ENCODE measurements at places on chromosomes 13 and 19.

GRCh38 chr19:39355253-39355652 is 13.0 kb downstream of the SAMD4B start:
- no peak for DNase-seq

DNA sequence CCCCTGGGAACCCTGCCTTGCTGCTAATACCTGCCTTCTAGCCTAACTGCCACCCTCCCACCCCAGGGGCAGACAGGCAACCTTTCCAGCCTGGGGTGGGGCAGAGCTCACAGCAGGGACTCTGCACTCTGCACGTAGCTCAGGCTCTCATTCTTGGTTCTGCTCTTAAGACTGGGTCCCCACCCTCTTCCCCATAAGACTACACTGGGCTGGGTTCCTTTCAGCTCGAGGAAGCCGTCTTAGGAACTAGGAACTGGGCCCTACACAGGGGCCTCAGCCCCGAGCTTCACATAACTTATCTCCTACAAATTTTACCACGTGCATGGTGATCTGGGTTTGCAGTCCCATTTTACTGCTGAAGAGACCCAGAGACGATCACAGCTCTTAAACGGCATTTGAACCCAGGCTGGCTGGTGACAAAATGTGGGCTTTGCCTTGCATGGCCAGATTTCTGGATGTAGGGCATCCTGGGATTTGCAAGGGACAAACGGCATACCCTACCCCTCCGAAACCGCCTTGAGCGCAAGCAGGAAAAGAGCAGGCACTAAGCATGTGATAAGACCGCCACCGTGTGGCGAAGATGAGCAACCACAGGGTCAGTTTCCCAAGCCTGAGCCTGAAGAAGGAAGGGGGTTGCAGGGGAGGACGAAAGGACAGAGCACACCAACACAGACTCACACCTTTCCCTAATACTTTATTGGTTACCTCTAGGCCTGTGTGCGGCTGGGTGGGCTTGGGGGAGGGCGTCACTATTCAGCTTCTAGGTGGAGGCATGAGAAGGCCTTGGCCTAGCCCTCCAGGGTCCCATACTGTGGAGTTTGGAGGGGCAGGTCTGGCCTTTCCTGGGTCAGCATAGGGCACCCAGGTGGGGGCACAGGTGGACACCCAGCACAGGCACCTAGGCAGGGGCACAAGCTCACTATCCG is 5.1 kb downstream of the JUNB start:
- peak; percentile 80 for DNase-seq

DNA sequence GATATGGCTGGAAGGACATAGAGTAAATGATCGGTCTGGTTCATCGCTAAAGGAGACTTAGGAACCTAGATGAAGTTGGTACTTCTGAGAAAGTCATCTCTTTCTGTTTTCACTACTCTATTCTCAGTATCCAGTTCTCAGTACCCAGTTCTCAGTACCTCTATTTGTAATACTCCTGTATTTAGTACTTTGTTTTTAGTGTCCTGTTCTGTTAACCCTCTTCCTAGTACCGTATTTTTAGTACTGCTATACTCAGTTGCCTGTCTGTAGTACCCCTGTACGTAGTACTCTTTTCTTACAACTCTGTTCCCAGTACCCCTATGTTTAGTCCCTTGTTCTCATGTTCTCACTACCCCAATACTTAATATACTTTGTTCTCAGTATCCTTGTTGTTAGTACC is 1.2 kb downstream of the RFXAP start:
- no peak for DNase-seq

DNA sequence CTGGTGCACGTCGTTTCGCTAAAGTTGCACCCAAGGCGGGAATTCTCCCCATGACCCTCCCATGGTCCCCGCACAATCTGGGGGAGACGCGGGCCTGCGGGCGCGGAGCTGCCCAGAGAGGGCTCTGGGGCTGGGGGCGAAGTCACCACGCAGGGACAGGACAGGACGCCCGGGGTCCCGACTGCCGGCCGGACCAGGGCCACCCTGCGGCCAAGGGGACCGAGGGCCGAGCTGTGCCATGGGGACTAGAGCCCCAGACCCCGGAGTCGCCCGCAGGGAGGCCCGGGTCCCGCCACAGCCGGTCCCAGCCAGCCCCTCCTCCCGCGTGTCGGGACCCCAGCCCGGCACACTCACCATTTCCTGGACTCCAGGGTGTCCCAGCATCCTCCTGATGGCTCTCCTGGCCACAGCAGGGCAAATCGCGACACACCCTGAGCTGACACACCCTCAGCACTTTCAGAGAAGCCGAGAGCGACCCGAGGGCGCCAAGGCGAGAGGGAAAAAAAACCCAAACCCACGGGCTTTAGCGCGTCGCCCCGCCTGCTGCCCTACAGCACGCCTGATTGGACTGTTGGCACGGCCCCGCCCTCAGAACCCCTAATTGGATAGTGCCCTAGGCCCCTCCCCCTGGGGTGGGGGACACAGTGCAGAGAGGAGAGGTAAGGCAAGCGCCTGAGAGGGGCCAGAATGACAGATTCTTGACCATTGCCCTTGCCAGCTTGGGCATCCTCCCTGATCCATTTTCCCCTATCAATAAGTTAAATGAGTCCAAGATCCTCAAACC is 28.6 kb downstream of the ZNF44 start:
- no peak for DNase-seq

- DNase-seq = no peak
Observed at GRCh38 chr13:40494513-40494912, 171.9 kb downstream of the FOXO1 start.

DNA sequence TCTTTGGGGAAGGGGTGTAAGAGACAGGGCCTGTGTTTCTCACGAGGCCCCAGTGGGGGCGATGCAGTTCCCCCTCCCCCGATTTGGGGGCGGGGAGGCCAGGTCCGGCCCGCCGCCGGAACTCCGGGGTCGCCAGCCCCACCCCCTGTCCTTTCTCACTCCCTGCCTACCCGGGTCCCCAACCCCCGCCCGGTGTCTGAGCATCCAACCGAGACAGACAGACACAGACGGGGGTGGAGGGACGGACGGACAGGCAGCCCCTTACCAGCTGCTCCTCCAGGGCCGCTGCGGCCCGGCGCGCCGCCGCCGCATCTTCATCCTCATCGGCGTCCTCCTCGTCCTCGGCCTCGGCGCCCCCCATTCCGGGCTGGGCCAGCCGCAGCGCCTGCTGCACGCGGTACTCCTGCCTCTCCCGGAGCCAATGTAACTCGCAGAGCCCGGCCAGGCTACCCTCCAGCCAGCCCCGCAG is 397 bp downstream of the DACT3 start:
- DNase-seq = peak; percentile 34

DNA sequence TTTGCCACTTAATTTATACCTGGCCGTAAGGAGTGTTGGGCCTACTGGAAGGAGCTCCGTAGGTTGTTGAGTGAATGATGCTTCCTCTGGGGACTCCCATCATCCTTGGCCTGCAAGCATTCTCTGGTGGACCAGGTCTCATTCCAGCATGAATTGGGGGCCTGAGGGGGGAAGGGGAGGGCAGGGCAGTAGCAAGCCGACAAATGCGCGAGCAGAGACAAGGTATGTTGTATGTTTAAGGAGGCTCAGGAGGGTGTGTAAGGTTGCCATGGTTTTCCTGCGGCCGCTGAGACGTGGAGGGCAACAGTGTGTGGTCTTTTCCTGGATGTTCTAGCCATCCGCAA is 749 bp downstream of the ZNF264 start:
- DNase-seq = no peak

- no peak for DNase-seq
Observed at GRCh38 chr13:42109957-42110356, 61.5 kb downstream of the DGKH start.

GRCh38 chr19:12847159-12848139 is 9.1 kb downstream of the MAST1 start:
- peak; percentile 87 for DNase-seq

- no peak for DNase-seq
Observed at GRCh38 chr13:80447747-80448146, 106.8 kb upstream of the SPRY2 start.

GRCh38 chr19:14450168-14450874 is 17.2 kb downstream of the PKN1 start:
- DNase-seq = peak; percentile 66

- no peak for DNase-seq
Observed at GRCh38 chr13:47480121-47480520, 521.0 kb downstream of the SUCLA2 start.
